ENCODE measurements at places on chromosomes 12 and 14.

GRCh38 chr12:119412811-119413794 is 78.6 kb downstream of the CCDC60 start:
- DNase-seq, result no peak

- DNase-seq, result no peak
These were observed 21.6 kb upstream of the TMEM229B start for GRCh38 chr14:67510121-67510520.

DNA sequence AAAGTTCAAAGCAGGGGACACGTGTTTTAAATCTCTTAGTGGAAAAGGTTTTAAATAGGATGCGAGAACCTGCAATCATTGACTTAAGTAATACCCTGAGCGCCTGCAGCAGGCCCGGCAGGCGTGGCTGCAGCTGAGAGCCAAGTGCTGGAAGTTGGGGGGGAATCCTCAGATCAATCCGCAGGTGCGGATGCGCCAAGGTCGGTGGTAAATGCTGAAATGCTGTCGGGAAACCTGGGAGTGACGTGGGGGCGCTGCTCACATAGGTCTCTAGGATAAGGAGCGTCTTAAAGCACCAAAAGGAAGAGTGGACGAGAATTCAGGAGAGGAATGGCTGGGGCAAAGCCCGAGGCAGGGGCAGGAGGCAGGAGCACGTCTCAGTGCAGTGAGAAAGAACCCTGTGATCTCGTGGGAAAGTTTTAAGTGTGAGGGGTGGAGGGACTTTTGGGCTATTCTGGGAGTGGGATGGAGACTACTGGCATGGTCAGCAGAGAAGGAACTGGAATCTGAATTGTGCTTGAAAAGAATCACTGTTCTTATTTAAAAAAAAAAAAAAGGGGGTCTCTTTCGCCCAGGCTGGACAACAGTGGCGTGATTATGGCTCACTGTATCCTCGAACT is 883 bp upstream of the CDCA4 start:
- no peak for DNase-seq

GRCh38 chr14:78848234-78848820 is 678.2 kb downstream of the NRXN3 start:
- DNase-seq, result no peak

GRCh38 chr14:57161583-57162234 is 107.0 kb downstream of the EXOC5 start:
- DNase-seq, result no peak

DNA sequence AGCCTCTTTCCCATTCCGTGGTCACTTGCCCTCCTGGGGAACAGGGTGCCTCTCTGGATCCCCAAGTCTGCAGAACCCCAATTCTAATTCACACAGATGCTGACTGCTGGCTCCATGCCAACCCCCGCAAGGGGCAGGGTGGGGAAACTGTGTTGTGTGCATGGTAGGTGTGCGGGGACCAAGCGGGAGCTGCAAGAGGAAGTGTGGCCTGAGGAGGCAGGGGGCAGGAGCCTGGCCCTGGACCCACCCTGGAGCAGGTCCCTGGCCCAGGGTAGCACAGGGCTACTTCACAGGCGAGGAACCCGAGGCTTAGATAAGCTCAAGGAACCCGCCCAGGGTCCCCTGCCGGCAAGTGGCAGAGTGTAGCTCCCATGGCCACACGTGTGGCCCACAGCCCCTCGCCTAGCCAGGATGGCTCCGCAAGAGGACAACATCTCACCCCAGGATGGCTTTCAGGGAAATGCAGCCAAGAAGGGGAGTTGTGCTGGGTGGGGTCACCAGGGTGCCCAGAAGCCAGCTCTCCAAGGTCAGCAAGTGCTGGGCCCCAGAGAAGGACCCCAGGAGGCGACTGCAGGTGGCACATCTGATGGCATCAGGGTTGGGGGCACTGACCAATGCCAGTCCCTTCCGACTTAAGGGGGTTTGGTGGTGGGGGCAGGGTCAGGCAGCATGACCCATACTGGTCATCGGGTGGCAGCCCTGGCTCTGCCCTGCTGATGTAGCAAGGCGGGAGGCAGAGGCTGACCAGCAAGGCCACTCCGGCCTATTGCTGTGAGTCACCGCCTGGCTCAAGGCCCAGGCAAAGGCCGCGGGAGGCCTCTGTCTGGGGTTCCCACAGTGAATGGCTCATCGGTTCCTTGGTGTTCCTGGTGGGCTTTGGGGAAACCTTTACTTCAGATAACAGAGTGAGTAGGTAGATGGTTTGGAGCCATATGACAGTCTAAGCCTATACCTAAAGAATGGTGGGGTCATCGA is 37.3 kb upstream of the EML1 start:
- no peak for DNase-seq

GRCh38 chr12:14260011-14260993 is 105.2 kb upstream of the ATF7IP start:
- DNase-seq, result peak; percentile 39

- DNase-seq, result no peak
These were observed 39.9 kb upstream of the BICDL1 start for GRCh38 chr12:119949145-119949544.

- no peak for DNase-seq
These were observed 21.0 kb upstream of the SLC6A12 start for GRCh38 chr12:234891-235415.

Data from esophagus squamous epithelium (tissue), 5 donors.